ENCODE measurements at places on chromosomes 12 and 14.
A peak's percentile ranks its signal among the peaks of the same experiment; 100 is the strongest.

DNA sequence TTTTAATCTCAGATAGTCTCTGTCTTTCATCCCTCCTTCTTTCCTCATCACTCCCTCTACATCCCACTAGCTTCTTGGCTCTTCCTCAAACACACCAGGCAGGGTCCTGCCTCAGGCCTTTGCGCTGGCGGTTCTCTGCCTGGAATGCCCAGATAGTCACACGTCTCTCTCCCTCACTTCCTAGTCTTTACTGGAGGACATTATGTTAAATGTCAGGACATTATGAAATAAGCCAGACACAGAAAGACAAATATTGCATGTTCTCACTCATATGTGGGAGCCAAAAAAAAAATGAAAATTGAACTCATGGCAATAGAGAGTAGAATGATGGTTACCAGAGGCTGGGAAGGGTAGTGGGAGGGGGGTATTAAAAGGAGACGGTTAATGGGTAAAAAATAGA, 442.0 kb downstream of the MED13L start:
- no peak for DNase-seq

- DNase-seq: peak; percentile 38
These were observed 100.8 kb downstream of the PPM1A start for GRCh38 chr14:60349663-60350365.

GRCh38 chr14:41606532-41607303, at the start of gene LRFN5:
LRFN5 (plus strand) TSS chr14:41606876.
- no peak for DNase-seq

DNA sequence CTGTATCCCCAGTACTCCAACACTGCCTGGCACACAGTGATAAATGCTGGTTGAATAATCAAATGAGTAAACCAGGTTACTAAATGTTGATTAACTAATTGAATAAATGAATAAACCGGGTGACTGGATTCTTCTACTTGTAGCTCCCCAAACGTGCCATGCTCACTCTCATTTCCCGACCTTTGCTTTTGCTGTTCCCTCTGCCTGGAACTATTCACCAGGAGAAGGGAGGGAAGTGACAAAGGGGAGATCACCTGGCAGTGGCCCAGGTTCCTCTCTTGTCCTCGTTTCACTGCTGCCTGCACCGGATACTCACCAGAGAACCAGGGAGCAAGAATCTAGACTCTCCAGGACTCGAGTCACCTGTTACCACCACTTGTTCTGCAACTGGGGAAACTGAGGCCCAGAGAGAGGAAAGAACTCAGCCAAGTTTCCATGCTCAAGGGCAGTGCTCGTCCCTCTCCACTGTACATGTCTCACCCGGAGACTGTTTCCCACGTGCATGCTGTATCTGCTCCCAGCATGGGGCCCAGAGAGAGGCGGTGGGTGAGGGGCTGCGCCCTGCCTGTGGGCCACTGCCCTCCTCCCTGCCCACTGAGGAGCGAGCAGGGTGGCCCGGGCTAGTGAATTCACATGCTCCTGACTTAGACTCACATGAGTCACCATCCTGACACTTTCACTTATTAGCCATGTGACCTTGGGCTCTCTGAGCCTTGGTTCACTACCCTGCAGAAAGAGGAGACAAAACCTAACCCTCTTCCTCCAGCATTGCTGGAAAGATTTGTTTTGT, 17.7 kb upstream of the POP5 start:
- no peak for DNase-seq

DNA sequence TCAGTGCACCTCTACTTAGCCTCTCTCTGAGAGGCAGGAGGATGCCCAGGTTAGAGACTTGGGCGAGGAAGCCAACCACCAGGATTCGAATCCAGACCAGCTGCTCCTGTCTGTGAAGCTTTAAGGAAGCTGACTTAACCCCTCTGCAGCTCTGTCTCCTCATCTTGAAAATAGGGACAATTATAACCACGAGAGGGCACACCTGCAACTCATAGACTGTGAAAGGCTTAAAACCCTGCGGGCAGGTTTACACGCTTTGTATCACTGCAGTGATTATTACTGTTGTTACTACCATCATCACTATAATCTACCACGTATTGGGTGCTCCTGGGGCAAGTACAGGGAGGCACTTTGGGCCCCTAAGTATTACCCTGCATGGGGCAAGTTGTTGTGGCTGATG, 379.8 kb downstream of the VRK1 start:
- peak; percentile 54 for DNase-seq

DNA sequence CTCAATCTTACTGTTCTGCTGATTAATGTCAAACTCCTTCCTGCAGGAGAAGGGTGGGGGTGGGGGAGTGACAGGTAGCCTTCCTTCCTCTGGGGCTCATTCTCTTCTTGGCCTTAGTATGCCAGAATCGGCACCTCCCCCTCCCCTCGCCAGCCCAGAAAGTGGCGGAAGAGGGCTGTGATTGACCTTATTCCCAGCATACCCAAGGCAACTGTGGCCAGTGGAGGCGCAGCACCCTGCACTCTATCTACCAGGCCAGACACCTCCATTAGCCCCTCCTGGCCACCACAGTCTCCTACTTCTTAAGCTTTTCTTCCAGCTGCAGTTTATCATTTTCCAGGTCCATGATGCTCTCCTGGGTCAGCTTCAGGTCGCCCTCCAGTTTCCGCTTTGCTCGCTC, 15.5 kb downstream of the MYH6 start:
- no peak for DNase-seq

GRCh38 chr12:32535288-32535999, 136.1 kb downstream of the FGD4 start:
- no peak for DNase-seq

DNA sequence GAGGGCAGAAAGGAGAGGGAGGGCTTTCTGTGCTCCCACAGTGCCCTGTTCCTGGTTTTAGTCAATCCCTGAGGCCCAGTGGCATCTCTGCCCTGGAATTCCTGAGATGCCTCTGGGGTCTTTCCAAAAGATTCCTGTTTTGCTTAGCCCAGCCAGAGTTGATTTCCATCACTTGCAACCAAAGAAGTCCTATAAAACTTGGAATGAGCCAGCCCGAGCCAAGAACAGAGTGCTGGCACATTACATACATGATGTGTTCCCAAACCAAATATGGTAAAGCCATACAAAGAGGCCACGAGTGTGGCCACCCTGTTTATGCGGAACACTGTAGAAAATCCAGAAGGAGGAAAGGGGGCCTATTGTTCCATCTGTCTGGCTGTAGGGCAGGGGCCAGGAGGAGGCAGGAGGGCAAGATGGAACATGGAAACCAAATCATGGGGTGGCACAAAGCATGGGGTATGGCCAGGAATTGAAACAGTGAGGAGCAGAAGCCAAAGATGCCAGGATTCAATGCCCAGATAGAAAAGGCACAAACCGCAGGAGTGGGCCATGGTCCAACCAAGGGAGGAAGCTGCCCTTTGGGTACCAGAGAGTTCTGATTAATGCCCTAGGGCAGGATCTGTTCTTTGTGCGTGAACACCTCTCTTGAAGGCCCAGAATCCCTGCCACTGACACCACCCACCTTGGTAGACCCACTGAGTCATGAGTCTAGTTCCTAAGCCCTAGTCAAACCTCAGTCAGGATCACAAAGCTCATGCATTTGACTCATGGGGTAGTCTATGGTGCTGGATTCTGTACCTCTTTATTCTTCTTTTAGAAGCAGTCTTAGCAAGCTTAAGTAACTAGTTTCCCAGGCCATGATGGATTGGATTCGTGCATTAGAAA, 75.2 kb downstream of the LRRC74A start:
- no peak for DNase-seq

- DNase-seq: no peak
These were observed 306.0 kb downstream of the BCL11B start for GRCh38 chr14:98966016-98966415.

GRCh38 chr12:92978607-92979006, 49.5 kb upstream of the EEA1 start:
- DNase-seq: no peak

- no peak for DNase-seq
These were observed 24.2 kb upstream of the LRP1-AS start for GRCh38 chr12:57171668-57172067.

DNA sequence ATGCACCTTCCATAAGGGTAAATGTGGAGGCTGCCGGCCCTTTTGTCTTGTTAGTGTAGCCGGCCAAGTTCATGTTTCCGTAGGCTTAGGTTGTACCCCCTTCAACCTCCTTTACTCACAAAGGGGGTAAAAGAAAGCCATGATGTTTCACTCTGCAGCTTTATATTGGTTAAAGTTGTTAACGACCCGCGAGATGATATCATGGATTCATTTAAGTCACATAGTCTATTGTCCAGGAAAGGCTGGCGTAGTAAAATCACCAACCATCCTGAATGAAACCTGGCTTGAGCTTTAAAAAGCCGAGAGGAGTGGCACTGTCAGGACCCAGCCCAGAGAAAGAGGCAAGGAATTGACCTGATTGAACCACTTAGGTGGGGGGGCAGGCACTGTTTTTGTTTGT, 1.3 kb downstream of the UNG start:
- DNase-seq: no peak

DNA sequence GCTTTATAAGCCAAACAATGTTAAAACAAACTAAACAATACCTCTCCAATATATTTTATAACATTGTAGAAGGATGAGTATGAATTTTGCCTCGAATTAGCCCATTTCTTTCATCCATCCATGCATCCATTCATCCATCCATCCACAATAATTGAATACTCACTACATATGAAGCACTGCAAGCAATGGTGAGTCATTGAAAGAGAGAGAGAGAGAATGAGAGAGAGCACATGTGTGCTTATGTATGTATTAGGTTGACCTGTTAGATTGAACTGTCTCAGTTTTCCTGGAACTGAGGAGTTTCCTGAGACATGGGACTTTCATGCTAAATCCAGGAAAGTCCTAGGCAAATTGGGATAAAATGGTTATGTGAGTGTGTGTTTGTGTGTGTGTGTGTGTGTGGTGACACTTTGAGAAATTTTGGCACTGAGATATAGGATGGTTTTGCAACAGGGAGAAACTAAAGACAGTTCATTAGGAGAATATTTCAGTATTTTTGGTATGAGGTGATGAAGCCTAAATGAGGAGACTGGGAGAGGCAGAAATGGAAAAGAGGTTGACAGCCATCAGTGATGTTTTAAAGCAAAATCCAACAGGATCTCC, 98.4 kb downstream of the C12orf75 start:
- no peak for DNase-seq

DNA sequence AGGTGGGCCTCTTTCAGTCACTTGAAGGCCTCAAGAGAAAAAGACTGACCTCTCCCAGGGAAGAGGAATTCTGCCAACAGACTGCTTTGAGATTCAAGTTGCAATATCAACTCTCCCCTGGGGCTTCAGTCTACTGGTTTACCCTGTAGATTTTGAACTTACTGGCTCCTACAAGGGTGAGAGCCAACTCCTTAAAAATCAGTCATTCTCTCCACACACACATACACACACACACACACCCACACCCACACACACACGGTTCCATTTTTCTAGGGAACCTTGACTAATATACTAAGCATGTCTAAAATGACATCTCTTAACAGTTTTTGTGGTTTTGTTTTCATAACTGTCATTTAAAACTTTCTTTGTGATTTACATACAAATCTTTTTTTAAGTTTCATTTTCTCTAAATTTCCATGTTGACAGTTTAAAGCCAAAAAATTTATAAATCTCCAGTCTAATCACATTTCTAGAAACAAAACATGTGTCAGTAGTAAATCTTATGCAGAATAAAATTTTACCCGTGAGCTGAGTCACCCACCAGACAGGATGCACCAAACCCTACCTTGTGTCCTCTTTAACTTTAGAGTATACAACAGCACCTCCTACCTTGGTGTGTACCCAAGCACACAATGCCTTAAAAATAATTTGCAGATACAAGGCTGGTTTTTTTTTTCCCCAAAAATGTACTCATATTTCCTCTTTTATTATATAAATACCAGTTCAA, 394.6 kb downstream of the AEBP2 start:
- no peak for DNase-seq

DNA sequence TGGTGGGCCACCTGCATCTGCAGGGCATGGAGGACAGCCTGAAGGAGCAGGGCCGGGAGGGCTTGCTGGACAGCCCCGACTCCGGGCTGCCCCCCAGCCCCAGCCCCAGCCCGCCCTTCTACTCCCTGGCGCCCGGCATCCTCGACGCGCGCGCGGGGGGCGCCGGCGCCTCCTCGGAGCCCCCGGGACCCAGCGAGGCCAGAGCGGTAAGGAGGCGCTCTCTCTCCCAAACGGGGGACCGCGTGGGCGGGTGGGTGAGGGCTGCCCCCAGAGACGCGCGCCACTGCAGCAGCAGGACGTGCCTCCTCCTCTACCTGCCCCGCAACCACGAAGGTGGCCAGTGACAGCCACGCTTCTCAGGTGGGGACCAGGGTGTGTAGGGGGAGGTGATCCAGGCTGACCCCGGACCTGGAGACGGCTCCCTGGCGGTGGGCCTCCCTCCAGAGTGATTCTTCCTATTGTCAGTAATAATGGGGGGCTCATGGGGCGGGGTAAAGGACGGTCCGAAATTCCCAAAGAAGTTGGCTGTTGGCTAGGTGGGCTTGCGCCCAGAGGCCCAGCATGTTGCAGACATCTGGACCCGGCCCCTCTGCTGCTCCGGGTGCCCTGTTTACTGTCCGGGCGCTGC, 652 bp downstream of the RFLNA start:
- no peak for DNase-seq

DNA sequence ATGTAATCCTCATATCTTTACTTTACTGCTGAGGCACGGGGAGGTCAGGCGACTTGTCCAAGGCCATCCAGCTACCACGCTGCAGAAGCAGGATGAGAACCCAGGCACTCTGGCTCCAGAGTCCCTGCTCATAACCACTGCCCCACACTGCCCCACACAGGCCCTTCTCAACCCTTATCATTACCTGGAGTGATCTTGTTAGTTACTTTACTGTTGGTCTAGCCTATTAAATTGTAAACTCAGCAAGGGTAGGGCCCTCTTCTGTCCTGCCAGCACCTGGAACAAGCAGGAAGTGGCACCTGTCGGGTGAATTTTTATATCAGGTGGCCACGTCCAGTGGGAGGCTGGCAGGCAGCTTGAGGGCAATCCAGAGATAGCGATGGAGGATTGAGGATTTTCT, 12.2 kb downstream of the FAIM2 start:
- no peak for DNase-seq

GRCh38 chr12:117790198-117790597, 178.6 kb downstream of the KSR2 start:
- no peak for DNase-seq

- no peak for DNase-seq
These were observed 564.6 kb downstream of the C12orf50 start for GRCh38 chr12:87464565-87464964.

DNA sequence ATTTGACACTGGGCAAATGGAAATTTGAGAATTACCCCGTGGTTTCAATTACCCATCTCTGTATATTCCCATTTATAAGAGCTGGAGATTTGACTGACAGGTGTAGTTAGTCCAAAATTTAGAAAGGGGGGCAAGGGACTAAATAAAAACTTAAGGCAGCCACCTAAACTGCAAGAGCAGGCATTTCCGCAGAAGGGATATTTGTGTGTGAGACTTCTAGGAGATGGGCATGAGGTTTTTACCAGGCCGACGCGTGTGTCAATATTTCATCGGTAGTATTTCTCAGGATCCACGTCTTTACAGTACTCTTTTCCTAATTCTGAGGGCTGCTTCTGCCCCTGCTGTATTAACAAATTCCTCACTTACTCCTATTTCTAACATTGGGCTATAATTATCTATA, 1.4 kb downstream of the FAR2 start:
- no peak for DNase-seq

- DNase-seq: no peak
These were observed 905 bp upstream of the CIPC start for GRCh38 chr14:77097006-77097699.
